Stimulated activated CD8-positive, alpha-beta memory T cell treated with anti-CD3 and anti-CD28 coated beads, Interleukin-4, amount 100 ng/mL, for 4 hours (primary cell): ENCODE measurements at places on chromosomes 3 and 15.

DNA sequence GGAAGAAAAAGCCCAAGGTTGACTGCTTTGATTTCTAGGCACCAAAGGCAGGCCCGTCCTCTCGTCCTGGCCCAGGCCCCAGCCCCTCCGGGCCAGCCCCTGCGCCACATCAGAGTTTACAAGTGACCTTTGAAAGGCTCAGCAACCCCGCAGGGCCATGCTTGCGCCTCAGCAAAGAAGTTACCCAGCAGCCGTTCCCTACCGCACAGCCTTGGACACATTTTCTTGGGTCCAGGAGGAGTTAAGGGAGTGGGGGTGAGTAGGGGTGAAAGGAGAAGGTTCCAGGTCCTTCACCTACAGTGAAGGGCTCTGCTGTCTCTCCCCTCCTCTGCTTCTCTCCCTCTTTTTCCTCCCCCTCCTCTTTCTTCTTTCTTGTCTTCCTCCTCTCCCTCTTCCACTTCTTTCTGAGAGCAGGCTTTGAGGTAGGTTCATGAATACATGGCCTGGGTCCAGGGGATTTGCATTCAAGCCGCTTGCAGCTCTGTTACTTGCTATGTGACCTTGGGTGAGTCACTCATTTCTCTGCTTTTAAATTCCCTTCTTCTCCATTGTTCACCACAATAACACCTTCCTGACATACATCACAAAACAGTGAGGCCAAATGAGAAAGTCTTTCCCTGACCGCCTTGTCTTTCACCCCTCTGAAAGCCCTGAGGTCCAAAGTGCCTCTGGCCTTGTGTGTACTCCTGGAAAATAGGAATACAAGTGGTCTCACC lies 223.3 kb upstream of the TPRG1 start:
- DNase-seq = no peak

GRCh38 chr3:68876112-68876713 lies 56.1 kb downstream of the TAFA4 start:
- DNase-seq = no peak

DNA sequence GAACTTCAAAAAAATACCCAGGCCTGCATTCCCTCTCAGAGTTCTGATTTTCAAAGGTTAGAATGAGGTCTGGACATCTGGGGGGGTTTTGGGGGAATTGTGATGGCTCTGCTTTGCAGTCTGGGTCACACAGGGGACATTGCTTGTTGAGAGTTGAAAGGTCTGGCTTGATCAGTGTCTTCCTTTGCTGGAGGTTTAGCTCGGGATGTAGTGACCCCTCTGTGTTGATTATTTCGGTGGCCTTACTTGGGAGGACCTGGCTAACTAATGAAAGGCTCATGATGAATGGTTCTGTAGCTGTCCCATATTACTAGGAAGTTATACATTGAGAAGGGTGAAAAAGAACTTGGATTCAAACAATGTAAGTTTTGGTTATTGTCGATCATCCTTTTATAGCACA lies 23.7 kb downstream of the TPM1 start:
- no peak for DNase-seq

DNA sequence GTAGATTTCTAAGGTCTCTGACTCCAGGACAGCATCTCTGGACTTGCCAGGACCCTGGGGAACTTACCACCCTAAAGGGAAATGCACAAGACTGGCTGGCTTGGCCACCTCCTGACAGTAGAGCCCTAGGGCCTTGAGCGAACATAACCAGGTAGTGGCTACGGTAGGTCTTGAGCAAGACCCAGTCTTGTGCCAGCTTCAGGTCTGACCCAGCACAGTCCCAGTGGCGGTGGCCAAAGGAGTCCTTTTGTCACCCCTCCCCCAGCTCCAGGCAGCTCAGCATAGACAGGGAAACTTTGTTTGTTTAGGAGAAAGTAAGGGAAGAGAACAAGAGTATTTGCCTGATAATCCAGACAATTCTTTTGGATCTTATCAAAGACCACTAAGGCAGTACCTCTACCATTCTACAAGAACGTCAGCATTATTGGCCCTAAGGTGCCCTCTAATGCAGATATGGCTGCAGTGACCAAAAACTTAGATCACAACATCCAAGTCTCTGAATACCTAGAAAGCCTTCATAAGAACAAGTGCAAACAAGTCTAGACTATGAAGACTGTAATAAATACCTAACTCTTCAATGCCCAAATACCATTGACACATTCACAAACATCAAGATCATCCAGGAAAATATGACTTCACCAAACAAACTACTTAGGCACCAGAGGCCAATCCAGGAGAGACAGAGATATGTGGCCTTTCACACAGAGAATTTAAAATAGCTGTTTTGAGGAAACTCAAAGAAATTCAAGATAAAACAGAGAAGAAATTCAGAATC lies 38.7 kb upstream of the FBN1 start:
- DNase-seq = no peak

DNA sequence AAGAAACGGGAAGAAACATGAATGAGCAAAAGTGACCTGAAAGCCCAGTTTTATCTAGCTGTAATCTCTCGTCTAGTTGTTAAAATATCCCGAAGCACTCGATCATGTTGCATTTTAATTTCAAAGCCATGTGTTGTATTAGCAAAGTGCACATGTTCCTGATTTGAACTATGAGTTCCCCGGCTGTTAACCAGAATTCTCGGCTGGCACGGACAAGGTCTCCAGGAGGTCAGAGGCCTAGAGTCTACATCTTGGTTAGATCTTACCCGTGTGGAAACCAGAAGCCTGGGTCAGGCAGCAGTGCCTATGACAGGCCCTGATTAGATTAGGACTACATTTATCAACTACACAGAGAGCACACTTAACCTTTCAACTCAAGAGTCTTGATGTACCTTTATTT lies 195.8 kb downstream of the CDIN1 start:
- no peak for DNase-seq

DNA sequence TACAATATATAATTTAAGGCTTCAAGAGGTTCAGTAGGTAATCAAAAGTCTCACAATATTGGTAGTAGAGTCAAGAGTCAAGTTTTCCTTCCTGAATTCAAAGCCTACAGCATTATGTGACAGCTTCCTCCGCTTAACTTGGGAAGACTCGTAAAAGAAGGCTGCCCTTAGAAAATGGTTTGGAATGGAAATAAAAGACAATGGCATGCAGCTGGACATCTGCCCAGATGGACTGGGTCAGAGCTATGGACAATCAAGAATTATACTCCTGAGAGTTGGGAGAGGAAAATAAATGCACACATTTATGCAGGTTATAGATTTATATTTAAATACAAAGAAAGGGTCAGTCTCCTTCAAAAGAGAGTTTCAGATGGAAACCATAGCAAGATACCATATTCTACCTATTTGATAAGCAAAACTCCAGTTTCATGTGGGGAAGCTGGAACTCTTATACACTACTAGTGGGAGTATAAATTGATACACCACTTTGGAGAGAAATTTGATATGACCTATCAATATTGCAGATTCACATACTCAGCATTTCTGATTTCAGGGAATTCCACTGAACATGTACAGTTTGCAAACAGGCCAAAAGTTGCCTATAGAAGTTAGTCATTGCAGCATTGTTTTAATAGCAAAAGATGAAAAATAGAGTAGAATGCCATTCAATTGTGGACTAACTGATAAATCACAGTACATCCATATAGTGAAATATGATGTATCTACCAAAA lies 6.1 kb downstream of the CRYBG3 start:
- no peak for DNase-seq

GRCh38 chr3:177459401-177459800 lies 262.1 kb upstream of the TBL1XR1 start:
- DNase-seq = no peak

- no peak for DNase-seq
Observed at GRCh38 chr3:126544596-126545281, 14.0 kb downstream of the C3orf22 start.

DNA sequence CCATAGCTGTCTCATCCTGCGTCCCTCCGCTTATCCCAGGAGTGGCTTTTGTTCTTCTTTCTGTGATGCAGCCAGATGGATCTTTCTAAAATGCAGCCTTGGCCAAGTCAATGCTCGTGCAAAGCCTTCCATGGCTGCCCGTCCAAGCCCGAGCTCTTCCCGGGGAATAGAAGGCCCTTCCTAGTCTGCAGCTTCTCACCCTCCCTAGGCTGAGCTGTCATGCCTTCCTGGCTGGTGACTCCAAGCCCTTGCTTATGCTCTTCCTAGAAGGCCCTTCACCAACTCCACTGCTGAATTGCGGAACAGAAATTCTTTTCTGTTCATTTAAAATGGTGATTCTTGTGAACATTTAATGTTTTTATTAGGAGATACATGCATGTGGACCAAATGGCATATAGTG lies 95.9 kb downstream of the SMAD6 start:
- DNase-seq = no peak

GRCh38 chr3:41106691-41107090 lies 92.6 kb upstream of the CTNNB1 start:
- no peak for DNase-seq

- no peak for DNase-seq
Observed at GRCh38 chr3:33877187-33877586, 78.8 kb downstream of the PDCD6IP start.

GRCh38 chr3:61637088-61638051 lies 76.0 kb downstream of the PTPRG start:
- no peak for DNase-seq

DNA sequence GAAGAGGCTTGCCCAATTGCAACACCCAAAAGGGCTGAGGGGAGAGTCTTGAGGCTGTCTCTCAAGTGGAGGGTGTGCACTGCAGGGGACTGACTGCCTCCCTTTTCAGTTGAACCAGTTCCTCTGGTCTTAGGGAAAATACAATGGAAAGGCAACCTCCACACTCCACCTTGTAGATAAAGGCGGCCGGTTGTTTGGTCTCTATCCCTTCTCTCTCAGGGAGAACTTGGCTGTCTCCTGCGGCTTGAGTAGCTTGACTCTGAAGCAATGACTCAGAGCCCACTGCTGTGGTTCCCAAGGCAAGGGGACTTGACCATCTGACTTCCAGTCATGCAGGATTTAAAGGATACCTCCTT lies 143.2 kb upstream of the UMPS start:
- no peak for DNase-seq

GRCh38 chr3:63333815-63334214 lies 55.7 kb downstream of the SYNPR start:
- DNase-seq = no peak

DNA sequence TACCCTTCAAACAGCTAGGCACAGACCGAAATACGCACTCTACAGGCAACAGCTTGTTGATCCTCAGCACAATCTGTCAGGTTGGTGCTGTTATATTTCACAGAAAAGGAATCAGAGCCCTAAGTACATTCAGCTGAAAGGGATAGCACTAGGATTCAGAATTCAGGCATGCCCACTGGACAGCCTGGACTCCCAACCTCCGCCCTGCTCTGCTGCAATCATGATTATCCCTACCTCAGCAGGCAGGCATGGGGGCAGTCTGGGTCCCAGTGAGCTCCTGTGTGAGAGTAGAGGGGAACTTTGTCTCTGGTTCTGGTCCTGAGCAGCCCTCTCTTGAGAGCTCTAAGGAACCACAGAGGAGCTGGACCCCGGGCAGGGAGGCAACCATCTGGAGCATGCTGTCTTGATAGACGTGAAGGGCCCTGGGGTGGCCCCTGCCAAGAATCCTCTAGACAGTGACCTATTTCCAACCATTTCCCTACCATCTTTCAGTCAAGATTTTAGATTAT lies 23.4 kb upstream of the NOX5 start:
- DNase-seq = no peak

GRCh38 chr15:72117486-72118016 lies 399 bp downstream of the MYO9A start:
- DNase-seq = no peak

- no peak for DNase-seq
Observed at GRCh38 chr15:62369454-62369853, 204.4 kb upstream of the C2CD4B start.

GRCh38 chr3:123870033-123870432 lies 14.1 kb downstream of the MYLK start:
- no peak for DNase-seq

GRCh38 chr3:16807391-16807790 lies 77.4 kb upstream of the PLCL2 start:
- no peak for DNase-seq

- DNase-seq = no peak
Observed at GRCh38 chr3:19972054-19972453, 25.2 kb downstream of the RAB5A start.

DNA sequence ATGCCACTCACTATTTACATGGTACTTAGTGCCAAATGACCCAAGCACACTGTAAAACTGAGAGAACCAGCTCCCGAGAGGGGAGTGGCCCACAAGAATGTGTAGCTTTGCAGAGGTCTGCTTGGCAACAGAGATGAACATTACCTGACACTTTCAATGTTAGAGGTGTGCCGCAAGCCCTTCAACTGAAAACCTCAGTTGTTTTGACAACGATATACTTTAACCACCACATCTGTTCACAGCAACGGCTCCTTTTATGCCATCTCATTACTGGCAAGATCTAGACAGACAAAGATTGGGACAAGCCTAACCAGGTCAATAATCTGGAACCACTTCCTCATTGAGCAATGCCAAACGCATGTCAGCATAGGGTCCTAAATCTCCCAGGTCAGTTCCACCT lies 23.7 kb downstream of the NEK10 start:
- DNase-seq = no peak

DNA sequence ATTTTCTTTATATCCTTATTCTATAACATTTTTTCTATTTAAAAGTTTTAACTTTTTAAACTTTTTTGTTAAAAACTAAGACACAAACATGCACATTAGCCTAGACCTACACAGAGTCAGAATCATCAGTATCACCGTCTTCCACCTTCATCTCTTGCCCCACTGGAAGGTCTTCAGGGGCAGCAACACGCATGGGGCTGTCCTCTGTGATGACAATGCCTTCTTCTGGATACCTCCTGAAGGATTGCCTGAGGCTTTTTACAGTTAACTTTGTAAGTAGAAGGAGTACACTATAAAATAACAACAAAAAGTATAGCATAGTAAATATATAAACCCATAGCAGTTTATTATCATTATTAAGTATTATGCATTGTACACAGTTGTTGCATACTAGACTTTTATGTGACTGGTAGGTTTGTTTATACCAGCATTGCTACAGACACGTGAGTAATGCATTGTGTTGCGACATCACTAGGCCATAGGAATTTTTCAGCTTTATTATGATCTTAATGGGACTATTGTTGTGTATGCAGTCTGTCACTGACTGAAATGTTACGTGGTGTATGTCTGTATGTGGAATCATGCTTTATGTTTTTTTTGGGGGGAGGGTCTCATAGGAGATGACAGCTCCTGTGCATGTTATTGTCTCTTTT lies 18.2 kb downstream of the ATP1B3 start:
- DNase-seq = no peak

- no peak for DNase-seq
Observed at GRCh38 chr15:91983729-91984340, 130.3 kb downstream of the SLCO3A1 start.

DNA sequence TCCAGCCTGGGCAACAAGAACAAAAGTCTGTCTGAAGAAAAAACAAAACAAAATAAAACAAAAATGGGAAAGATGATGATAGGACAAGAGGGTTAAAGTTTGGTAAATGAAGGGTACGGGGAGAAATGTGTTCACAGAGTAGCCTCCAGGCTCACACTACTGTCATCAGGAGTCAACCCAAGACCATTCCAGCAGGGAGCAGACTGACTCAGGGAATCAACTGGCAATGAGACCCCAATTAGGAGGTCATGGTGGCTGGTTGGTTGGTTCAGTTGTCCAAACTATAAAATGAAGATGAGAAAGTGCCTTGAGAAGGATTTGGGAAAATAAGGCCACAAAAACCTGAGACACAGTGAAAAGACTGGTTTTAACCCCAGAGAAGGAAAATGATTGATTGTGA lies 51.8 kb downstream of the KLHL6 start:
- no peak for DNase-seq
